ENCODE measurements at places on chromosomes 5 and 9. TPM values are rescaled to one million over a fixed set of nuclear protein-coding genes. Genes with fewer than 3 reads are reported as not detected.

GRCh38 chr5:164326219-164326618, 820.8 kb downstream of the MAT2B start:
- DNase-seq: no peak

The TICAM2 gene
- polyA plus RNA-seq: 2.1 TPM

- no peak for DNase-seq
These were observed 47.1 kb upstream of the RICTOR start for GRCh38 chr5:39121315-39121714.

DNA sequence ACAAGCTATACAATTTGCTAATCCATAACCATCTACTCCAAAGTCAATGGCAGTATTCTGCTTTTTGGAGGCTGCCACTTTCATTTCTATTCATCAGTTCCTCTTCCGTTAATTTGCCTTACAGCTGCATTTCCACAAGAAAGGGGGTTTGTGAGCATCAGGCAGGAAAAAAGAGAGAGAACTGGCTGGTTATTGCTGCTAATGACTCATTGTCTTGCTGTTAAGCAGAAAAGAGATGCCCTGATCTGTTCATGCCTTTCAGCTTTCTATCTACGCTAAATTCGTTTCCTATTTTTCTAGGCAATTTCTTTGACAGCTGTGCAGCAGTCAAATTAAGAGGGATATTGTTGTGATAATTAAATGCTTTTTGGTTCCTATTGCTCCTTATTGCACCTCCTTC, 65.9 kb upstream of the GNAQ start:
- DNase-seq: no peak

The SPINK4 gene
- not detected for polyA plus RNA-seq

The PCDHA9 gene
- polyA plus RNA-seq: 0.03 TPM

The NUTM2F gene
- not detected for polyA plus RNA-seq

DNA sequence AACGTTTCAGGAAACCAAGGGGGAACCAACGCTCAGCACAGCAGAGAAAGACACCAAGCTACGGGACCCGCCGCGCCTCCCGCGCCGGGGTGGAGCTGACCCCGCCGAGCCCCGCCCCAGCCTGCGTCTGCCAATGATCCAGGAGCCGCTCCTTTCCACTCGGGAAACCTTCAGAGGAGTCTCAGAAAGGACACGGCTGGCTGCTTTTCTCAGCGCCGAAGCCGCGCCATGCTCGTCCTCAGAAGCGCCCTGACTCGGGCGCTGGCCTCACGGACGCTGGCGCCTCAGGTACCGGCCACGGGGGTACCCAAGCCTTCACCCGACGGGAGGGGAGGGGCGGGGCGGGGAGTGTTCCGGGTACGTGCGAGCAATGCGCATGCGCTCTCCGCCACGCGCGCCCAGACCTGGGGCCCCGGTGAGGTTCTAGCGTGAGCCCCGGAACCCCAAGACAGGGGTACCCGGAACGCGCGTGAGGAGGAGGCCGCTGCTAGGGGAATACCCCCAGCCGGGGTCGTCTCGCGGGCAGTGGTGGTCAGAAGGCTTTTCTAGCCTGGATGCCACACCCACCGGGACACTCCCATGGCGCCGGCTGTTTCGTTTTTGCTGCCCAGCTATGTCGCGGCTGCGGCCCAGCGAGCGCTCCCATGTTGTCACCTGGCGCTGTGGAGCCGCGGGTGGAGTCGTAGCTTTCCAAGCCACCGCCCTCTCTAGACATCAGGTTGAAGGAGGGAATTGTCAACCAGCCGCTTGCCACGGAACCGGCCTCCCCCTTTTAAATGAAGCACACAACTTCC, at the start of gene NIPSNAP3A:
NIPSNAP3A (plus strand) TSS at position 119 of the 794 bp plus-strand sequence; CDS start at position 229, 110 bp downstream.
- DNase-seq: peak; percentile 86

- no peak for DNase-seq
These were observed 218.7 kb downstream of the MELK start for GRCh38 chr9:36791222-36791950.

DNA sequence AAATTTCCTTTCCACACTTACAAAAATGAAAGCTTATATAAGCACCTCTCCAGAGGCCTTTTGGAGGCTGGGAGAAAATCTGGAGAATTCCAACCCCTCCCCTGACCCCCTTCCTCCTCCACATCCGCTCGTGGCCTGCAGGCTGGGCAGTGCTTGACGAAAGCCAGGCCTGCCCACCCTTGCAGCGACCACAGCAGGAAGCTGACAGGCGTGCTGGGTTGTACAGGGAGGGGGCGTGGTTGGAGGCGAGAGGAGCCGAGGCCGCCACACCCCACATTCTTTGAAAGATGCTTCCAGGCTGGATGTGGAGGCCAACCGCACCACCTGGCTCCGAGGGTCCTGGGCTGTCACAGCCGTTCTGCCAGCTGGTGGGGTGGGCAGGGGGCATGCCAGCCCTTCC, 47.8 kb upstream of the IER5L start:
- DNase-seq: peak; percentile 55

GRCh38 chr5:135439231-135440205, 7.6 kb downstream of the DCANP1 start:
- DNase-seq: no peak

The NIPAL4 gene
- 0.58 TPM for polyA plus RNA-seq

DNA sequence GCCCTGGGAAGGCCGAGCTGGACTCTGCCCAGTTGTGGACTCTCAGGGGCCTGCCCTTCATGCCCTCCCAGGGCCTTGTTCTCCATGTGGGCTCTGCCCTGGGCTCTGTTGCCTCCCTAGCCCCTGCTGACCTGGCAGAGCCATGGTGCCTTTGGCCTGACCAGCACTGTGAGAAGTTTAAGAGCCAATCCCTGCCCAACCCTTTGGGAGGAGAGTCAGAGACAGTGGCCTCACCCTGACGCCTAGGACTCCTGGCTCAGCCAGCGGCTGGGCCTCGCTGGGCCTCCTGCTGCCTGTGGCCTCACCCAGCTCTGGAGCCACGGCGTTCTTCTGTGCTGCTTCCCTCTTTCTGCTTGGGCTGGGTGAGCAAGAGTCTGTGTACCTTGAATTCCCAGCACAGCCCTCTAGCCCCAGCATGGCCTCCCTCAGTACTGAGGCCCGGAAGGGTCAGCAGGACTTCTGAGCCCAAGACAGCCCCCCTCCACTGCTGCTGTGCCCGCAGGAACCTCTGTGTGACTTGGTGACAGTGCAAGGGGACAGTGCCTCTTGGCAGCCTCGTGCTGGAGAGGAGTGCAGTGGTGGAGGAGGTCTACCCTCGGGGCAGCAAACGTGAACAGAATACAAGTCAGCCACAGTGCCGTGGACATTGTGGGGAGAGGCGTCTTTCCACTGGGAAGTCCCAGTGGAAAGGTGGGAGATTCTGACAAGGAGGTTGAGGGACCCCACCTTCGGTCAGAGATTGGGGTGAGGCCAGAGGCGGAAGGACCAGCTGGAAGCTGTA, 97.4 kb downstream of the CACNA1B start:
- DNase-seq: no peak

DNA sequence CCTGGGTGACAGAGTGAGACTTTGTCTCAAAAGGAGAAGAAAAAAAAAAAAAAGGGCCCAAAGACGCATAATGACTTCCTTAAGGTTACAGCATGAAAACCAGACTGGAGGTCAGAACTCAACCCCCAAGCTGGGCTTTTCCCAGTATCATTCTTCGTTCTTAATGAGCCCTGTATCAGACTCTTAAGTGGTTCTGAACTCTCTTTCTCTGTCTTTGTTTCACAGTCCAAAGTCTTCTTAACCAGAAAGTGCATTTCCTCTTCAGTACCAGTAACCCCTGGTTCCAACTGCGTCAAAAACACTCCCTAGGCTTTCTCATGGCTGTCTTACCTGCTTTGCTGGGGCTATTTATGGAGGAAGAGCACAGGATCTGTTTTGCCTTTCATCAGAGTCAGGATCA, 38.4 kb upstream of the SHB start:
- DNase-seq: no peak

The ANKRD31 gene
- polyA plus RNA-seq: 0.86 TPM

The LCP2 gene
- 3.9 TPM for polyA plus RNA-seq

DNA sequence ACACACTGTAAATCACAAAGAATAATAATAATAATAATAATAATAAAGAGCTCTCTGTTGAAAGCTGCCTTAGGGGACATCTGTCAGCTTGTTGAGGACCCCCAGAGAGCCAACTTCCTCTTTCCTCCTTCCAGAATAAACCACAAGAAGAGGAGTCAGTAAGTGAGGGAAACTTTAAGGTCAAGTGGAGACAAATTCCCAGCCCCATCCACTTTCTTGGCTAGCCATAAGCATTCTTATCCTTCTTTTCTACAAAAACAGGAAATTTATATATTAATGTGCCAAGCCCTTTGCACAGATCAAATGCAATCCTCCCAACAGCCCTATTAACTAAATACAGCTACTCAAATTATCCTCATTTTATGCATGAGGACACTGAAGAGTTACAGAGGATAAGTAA, 9.4 kb upstream of the C5orf58 start:
- DNase-seq: no peak

DNA sequence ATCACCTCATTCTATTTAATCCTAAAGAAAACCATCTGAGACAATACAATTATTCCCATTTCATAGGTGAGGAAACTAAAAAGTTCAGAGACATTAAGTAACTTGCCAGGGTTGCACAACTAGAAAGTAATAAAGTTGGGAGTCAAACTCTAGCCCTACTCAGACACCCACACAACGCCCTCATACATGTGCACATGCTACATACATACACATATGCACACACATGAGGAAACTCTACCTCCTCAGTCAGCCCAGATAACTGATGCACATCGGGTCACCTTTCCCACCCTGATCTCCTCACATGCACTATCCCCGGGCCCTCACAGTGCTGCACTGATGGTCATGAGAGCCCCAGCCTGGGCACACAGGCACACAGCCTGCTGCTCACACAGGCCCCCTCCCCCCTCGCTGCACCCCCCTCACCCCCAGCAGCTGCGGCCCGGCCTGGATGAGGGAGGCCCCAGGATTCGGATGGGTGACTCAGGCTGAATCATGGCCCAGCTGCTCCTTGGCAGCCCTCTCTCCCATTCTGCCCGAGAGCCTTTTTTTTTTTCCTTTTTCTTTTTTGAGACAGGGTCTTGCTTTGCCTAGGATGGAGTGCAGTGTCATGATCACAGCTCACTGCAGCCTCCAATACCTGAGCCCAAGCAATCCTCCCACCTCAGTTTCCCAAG, 5.0 kb upstream of the GPRIN1 start:
- DNase-seq: no peak

The SLC6A19 gene
- polyA plus RNA-seq: 67.4 TPM

- DNase-seq: no peak
These were observed 11.7 kb upstream of the CFAP157 start for GRCh38 chr9:127694890-127695720.

DNA sequence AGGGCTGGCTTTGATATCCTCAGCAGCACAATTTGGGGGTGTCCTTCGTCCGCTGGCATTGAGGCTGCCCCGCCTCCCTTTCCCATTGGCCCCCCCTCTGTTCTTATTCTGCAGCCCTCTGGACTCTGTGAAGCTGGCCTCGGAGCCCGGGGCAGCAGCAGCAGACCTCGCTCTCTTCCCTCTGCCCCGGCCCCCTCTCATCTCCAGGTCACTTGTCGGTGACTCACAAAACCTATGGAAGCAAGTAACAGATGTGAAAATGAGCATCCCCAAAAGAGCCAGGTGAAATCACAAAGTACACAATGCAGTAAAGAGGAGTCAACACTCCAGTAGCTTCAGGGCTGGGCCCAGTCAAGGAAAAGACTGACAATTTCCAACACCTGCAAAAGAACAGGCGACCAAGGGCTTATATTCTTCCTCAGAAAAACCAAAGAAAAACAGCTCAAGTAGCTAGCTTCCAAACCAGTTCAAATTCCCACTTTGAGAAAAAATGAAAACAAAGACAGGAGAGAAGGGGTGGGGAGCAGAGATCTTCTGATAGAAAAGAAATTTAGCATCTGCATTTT, 97.5 kb downstream of the ZNF608 start:
- DNase-seq: no peak

- DNase-seq: no peak
These were observed 28.7 kb downstream of the CDKN2A start for GRCh38 chr9:21965401-21965951.

- DNase-seq: no peak
These were observed 7.0 kb downstream of the SCAMP1 start for GRCh38 chr5:78367318-78367991.

The SPARC gene
- 1,957 TPM for polyA plus RNA-seq

GRCh38 chr5:112418659-112419163, 366 bp downstream of the EPB41L4A start:
- DNase-seq: no peak

GRCh38 chr9:976943-977837, 735 bp downstream of the DMRT3 start:
- DNase-seq: no peak

DNA sequence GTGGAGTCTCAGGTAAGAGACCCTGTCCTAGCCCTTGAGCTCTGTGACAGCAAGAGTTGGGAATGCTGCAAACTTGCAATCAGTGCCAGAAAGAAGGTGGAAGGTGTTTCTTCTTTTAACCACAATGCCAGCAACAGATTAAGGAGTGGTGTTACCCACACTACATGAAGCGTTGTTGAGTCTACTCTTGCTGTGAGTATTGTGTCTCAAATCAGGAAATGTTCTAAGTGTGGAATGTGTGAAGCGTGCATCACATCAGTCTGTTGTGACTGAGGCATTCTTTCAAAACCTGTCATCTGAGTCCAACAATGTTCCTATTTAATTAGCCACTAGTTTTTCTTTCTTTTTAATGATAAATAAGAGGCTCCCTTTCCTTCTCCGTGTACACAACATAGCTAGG, 2.9 kb upstream of the LURAP1L start:
- DNase-seq: no peak

DNA sequence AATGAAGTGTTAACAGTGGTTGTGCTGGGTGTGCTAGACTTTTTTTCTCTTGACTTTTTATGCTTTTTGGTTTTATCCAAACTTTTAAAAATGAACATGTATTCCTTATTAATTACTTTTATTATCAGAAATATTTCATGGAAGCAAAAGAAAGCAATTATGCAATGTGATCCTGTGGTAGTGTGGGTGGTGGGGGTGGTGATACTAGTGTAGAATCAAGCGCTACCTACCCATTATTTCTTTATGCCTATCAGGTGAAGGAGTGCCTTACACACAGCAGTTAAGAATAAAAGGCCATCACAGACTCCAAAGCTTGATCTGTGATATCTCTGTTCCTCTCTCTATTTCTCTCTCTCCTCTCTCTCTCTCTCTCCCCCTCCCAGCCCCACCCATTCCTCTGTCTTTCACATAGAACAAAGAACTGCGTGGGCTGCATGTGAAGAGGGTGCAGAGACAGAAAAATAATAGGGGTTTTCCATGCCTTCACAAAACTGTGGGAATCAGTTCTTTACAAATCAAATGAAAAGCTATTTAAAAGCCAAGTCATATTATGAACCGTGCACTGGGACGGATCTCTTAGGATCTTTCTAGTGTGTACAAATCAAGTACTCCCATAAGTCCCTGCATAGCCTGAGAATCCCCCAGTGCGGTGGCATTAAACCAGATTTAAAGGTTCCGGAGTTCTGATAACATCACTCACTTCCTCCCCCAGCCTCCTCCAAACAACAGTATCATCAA, 351.2 kb downstream of the RAB3C start:
- DNase-seq: no peak

- no peak for DNase-seq
These were observed 54.3 kb downstream of the EHMT1 start for GRCh38 chr9:137672907-137673791.

DNA sequence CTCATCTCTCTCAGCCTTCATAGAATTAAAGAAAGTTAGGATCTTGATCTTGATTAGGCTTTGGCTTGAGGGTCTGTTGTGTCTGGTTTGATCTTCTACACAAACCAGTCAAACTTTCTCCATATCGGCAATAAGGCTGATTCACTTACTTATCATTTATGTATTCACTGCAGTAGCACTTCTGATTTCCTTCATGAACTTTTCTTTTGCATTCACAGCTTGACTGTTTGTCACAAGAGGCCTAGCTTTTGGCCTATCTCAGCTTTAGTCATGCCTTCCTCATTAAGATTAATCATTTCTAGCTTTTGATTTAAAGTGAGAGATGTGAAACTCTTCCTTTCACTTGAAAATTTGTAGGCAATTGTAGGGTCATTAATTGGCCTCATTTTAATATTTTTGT, 62.8 kb downstream of the SH3RF2 start:
- no peak for DNase-seq

Measured in left kidney (tissue), 8 donors.